Dermis blood vessel endothelial cell (primary cell): ENCODE measurements at places on chromosomes 16 and 17. TPM values are rescaled to one million over a fixed set of nuclear protein-coding genes. Genes with fewer than 3 reads are reported as not detected.

DNA sequence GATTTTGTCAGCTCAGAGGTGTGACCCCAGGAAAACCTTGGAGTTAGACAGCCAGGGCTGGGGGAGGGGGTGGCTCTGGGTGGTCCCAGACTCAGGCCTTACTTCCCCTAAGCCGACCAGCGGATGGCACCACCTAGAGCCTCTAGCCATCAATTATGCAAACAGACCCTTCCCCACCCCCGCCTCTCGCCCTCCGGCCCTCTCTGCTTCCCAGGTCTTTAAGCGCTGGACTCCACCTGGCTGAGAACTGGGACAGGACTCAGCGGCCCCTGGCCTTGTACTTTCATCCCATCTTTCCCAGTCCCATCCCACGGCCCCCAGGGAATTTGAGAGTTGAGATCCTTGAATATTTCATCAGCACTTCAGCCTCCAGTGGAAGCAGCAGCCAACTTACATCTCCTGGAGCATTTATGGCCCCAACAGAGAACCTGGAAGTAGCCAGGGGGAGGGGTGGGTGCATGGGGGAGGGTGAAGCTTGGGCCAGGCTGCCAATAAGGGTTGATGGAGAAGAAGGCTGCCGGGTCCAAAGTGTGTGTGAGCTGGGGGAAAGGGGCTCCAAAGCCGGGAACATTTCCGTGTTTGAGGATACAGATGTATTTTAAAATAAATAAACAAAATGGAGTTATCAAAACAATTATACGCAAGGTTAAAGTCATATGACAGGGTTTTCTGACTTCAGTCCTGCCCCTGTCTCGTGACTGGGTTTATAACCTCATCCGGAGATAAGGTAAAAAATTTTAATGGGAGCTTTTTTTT lies 7.5 kb upstream of the JUP start:
- DNase-seq, result peak; percentile 56

GRCh38 chr16:80594756-80595155 lies 54.0 kb downstream of the DYNLRB2 start:
- DNase-seq, result no peak

The GEMIN4 gene
- total RNA-seq, result 12.9 and 18.3 TPM in 2 replicates

The TMEM92 gene
- total RNA-seq, result 0.17 and 0.19 TPM in 2 replicates

The CTRB1 gene
- not detected in 2 replicates for total RNA-seq

GRCh38 chr16:71396594-71396993 lies 38.1 kb downstream of the CALB2 start:
- no peak for DNase-seq

DNA sequence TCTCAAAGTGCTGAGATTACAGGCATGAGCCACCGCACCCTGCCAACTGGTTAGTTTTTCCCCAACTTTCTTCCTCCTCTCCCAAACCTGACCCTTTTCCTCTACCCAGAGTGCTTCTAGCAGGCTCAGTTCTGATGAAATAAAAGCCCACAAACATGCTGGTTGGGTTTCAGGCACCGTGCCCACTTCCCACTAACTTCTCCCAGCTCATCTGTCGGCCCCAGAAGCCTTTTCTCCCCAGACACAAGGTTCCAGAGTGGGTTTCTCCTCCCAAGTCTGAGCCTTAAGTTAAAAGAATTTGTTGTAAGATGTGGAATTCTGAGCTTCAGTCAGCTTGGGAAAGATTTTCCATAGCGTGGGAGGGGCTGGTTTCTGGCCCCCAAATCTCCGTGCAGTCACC lies 11.5 kb upstream of the SCN4A start:
- DNase-seq, result no peak

- DNase-seq, result peak; percentile 51
Observed at GRCh38 chr17:37212179-37212578, 163.6 kb upstream of the C17orf78 start.

DNA sequence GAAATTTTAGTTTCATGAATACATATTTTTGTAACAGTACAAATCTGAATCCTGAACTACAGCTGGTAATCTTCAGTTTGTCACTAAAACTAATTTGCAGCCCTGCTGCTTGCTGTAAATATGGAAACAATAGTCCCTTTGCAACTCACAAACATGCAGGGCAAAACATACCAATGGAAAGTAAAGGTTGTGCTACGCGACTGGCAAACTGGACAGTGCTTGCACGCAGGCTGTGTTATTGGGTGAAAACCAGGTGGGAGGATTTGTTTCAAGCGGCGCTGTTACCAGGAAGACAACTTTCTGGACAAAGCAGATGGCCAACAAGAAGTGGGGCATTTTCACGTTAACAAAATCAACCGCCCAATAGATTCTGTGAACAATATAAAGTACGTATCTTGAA lies 93.5 kb downstream of the CDYL2 start:
- DNase-seq, result no peak
